ENCODE measurements at places on chromosomes 6 and 20.

DNA sequence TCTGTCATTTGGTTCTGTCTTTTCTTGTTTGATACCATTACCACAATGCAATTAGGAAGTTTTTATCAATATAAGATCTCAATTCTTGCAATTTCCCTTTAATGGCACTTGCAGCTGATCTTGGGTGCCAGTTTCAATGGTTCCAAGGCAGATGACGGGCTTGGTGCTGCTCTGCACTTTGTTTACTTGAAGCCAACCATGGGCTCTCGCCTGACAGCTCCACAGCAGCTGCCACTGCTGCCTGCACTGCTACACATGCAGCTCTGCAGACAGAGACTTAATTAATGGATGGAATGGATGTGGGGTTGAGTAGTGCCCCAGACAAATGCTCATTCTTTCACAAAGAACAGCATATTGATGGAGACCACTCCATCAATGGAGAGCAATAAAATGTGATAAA lies 1024.3 kb upstream of the EPHA7 start:
- no peak for DNase-seq

DNA sequence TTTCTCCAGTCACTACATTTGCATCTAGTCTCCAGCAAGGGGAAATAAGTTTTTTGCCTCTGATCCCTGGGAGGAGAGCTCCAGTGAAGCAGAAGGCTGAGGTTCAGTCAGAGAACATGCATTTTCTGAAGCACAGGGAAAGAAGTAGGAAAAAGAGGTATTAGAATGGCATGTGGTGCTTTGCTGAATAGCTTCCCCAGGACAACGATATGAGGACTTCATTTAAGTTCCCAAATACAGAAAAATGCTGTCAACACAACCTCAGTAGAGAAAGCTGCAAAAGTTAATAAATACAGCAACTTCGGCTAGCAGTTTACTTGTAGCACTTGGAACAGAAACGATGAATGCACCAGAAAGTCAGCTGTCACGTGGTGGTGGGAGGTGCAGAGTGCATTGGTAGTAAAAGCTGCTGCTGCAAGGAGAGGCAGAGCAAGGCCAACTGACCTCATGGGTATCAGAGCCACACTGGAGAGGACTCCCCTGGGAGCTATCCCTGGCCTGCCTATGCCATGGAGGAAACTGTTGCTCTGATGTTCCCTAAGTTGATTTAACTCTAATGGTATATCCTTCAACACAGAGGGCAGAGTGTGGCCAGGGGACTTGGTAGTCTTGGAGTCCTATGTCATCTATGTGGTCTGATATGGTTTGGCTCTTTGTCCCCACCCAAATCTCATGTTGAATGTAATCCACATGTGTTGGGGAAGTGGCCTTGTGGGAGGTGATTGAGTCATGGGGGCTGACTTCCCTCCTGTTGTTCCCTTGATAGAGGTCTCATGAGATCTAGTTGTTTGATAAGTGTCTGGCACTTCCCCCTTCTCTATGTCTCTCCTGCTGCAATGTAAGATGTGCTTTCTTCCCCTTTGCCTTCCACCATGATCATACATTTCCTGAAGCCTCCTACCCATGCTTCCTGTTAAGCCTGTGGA lies 85.9 kb downstream of the ADTRP start:
- DNase-seq = no peak

GRCh38 chr6:10341605-10342004 lies 73.3 kb downstream of the TFAP2A start:
- no peak for DNase-seq

DNA sequence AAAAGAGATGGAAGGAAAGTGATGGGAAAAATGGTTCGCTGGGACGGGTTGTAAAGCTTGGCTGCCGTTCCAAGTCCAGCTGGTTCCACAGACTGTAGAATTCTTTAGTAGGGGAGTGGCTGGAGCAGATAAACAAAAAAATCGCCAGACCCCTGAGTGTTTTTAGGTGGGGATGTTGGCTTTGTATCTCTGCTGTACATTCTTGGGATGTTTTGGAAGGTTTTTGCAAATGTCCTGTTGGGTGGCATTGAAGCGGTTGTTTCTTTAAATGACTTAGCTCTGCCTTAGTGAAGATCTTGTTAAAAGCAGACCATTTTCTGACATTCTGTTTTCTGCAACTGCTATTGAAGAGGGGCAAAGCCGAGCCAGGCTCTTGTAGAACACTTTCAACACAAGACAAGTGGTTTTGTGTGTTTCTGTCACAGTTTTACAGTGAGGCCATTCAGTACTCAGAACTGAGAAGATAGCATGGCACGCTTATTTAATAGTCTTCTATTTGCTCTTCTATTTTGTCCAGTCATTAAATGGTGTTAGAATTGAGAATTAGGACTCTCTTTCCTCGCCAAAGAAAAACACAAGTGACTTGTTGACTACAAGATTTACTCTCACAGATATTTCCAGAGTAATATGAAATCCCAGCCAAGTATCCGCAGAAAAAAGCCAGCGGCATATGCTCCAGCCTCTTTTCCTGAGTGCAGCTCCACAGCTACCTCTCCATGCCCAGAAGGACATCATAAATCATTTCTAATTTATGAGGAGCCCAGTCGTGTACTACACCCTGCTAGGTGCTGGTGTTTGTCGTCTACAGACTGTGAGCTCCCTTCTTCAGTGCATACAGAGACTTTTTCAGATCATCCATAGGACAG lies 65.8 kb downstream of the PHACTR2 start:
- no peak for DNase-seq

DNA sequence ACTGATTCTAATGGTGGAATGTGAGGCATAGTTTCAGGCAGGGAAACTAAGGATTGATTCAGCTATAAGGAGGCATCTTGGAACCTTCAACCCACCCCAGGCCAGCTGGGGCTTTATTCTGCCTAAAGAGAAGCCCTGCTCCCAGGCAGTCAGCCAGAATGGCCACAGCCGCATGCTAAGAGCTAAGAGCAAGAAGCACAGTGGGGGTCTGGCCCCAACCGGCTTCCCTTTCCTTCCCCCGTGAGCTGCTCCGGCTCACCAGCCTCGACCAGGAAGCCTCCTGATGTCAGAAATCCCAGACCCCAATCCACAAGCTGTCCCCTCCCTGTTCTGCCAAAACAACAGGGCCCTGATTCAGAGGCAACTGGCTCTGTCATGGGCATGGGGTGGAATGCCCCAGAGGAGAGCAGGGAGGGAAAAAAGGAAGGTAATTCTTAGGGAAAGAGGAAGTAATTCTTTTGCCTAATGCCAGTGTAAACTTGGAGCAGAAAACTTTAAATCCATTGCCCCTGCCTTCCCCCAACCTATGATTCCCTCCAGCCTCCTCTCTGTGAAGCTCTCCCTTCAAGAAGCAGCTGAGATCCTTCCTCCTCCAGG lies 6.9 kb downstream of the GRM4 start:
- DNase-seq = no peak

Data from stimulated activated CD4-positive, alpha-beta T cell treated with anti-CD3 and anti-CD28 coated beads, Interleukin-1b, Interleukin-23, amount 100 ng/mL, for 1 hour (primary cell).